SJCRH30 (cell line): ENCODE measurements at places on chromosomes 5 and 9. TPM values are rescaled to one million over a fixed set of nuclear protein-coding genes. Genes with fewer than 3 reads are reported as not detected.

DNA sequence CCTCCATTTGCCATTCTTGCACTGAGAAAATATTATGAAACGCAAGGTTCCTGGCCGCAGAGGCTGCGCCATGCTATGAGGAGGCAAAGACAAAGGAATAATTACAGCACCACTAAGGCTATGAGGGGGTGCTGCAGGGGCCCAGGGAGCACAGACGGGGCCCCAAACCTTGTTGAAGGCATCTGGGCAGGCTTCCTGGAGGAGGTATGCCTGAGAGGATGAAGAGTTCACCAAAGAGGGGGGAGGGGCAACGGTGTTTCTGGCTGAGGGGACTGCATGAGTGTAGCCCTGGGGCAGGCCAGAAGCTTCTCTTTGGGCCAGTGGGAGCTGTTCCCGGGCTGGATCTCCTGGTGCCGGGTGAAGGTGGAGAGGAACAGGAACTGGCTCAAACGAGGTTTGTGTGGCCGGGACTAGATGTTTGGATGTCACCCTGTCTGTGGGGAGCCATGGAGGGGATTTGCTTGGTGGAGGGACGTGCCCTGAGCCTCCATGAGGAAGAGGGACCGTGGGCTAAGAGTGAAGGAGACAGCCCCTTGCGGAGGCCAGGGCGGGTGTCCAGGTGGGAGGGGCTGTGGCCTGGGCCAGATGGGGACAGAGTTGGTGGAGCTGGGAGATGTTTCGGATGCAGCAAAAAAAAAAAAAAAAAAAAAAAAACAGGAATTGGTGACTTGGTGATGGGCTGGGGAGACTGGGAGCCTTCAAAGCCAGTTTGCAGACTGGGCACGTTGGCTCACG, 28.2 kb downstream of the PTGES start:
- DNase-seq, result no peak

- no peak for DNase-seq
Measured at GRCh38 chr9:136443087-136443486, 3.4 kb upstream of the INPP5E start.

DNA sequence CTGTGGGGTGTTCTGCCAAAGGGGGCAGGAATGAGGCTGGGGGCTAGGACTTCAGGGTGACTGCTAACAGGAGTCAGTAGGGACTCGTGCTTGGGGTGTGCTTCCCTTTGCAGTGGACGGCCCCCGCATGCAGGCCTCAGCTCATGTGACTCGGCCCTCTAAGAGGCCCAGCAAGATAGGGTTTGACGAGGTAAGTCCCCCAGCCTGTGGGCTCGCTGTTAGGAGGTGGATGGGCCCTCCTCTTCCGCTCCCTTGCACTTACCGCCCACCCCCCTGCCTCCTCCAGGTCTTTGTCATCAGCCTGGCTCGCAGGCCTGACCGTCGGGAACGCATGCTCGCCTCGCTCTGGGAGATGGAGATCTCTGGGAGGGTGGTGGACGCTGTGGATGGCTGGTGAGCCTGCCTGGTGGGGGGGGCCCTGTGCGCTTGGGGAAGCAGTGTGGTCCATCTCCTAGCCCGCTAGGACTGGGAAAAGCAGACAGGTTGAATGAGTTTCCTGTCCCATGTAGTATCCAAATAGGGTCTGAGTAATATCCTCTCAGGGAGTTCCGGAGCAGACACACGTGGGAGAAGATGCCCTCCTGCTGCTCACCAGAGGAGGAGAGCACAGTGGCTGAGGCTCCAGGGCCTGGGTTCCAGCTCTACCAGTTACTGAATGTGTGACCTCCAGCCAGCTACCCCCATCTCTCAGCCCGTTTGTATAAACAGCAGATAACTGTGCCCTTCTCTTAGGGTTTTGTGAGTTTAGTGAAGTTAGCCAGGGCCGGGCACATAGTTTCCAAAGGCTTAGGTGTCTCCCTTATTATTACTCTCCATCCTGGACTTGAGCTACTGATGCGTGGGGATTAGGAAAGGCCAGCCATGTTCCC, 8.2 kb downstream of the CERCAM start:
- no peak for DNase-seq

DNA sequence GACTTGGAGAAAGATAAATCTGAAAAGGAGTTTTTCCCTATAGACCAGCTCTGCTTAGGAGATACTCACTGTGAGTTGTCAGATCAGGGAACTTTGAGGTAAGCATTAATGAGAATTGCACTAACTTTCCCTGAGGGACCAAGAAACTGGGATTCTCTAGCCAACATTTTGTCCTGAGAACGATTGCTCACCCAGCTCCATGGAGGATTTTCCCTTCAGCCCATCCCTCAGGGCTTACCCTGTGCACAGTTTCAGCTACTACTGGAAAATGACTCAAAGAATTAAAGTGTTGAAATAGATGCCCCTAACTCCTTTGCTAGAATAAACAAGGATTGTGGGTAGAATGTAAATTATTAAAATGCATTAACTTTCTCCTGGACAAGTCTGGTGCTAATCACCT, 237.2 kb upstream of the IL12B start:
- no peak for DNase-seq

DNA sequence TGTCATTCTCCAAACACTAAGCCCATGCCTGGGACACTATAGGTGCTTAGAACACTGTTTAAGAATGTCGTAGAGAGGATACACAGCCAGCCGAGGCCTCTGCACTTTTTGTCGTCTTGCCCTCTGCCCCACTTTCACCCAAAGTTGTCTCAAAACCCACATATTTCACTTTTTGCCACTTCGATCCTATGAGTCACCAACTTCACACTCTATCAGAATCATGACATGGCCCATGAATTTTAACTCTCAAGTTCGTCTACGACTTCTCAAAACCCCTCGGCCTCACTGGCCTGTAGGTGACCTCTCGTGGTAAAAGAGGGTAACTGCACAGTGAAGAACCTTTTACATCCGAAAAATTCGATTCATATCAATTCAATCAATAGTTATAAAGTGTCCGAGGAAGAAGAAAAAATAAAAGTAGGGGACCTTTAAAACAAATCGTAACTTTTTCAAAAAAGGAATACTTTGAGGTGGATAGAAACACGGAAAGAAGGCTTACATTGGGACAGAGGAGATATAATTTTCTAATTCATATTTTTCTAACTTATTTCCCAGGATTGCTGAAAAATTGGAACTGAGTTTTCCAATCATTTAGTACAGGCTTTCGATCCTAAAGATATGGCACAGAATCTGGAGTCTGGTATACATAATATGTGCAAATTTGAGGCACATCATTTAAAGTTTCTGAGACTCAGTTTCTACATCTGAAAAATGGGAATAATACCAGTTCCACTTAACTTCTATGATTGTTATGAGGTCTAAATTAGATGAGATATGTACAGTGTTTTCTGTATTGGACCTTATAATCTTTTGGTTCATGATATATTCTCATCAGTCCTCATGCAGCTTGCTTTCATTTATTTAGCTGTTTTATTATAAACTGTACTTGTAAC, 122.6 kb downstream of the APBA1 start:
- DNase-seq, result peak; percentile 48

- no peak for DNase-seq
Measured at GRCh38 chr9:23783509-23783908, 42.5 kb downstream of the ELAVL2 start.

- DNase-seq, result no peak
Measured at GRCh38 chr9:72817413-72817812, 135.4 kb downstream of the ALDH1A1 start.

DNA sequence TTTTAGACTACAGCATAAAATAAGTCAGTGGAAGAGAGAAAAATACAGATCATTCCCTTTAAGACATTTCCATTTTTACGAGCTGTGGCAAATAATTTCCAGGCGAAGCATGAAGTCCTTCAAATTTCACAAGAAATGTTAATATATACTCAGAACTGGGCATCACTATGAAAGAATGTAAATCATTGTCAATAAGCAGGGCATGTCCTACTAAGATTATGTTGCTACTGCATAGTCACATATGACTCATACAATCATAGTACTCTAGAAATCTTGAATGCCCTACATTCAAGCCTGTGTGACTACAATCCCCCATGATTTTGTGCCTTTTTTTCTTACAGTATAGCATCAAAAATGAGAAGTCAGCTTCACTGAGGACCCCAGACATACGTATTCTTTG, 485.2 kb upstream of the FTMT start:
- DNase-seq, result no peak

DNA sequence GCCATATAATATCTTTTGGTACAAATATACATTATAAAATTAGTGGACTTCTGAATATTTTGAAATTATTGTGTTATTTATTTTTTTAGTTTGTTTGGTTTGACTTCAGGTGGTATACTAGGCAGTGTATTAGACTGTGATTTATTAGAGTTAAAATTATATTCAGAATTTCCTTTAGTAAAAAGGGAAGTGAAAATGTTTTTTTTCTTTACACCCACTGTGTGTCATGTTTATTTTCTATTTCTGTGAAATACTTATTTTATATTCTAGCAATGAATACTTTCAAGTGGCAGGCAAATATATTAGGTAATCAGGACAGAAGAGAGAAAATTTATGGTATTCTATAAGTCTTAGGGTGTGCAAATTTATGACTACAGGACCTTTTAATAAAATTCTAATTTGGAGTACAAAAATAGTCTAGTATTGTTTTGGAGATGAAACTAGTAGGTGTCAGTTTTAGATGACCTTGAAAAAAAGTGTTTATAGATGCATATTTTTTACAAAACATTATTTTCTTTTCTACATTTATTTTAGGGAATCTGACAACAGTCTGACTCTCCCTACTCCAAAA, 8.8 kb downstream of the CSNK1G3 start:
- no peak for DNase-seq

DNA sequence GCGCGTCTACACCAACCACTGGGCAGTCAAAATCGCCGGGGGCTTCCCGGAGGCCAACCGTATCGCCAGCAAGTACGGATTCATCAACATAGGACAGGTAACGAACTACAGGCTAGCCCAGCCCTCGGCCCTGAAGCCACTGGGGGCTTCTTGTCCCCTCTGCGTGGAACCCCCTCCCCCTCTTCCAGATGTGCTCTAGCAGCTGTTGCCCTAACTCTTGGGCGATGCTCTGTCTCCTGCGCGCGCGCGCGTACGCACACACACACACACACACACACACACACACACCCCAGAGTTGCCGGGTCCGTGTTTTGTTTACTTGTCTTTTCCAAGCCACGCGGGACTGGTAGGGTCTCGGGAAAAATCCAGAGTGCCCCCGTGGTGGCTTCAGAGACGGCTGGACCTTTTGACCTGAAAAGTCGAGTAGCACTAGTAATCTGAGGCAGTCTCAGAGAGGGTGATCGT, 836 bp downstream of the PCSK5 start:
- peak; percentile 73 for DNase-seq

GRCh38 chr5:178378527-178379484, 146.2 kb upstream of the PHYKPL start:
- no peak for DNase-seq

- no peak for DNase-seq
Measured at GRCh38 chr5:82355496-82355895, 77.3 kb upstream of the RPS23 start.

DNA sequence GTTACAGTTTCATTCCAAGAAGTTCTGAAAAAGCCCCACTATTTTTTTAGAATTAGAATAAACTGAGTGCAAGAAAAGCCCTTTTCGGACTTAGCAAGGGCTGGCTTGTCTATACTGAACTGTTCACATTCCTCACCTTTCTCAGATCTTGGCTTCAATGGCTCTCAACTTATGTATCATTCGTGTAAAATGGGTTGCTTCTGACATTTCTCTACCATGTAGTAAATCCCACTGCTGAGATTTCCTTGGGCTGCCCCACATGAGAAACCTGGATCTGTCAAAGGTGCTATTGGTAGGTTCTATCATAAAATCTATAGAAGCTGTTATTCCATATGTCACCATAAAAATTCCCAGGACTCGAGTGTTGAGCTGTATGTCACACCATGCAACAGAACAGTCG, 454.3 kb downstream of the CTNND2 start:
- no peak for DNase-seq

DNA sequence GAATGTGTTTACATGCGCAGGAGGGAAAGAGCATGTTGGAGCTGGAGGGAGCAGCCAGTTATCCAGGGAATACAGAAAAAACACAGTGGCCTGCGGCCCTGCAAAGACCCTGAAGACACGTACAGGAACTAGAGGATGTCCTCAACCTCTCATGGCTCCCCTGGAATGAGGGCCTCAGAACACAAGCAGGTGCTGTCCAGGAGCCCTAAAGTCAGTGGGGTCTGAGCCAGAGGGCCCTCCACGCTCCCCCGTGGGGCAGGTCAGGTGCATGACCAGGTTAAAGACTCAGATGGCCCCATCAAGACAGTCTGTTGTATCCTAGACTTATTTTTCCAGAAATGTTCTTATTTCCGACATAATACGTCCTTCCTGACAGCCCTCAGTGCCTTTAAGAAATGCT, 106.9 kb downstream of the ROR2 start:
- no peak for DNase-seq

- DNase-seq, result peak; percentile 12
Measured at GRCh38 chr9:80951675-80952074, 737.7 kb downstream of the TLE1 start.

- no peak for DNase-seq
Measured at GRCh38 chr9:83509402-83509801, 28.8 kb downstream of the FRMD3 start.

GRCh38 chr5:157581901-157582300, 6.3 kb upstream of the ADAM19 start:
- no peak for DNase-seq

DNA sequence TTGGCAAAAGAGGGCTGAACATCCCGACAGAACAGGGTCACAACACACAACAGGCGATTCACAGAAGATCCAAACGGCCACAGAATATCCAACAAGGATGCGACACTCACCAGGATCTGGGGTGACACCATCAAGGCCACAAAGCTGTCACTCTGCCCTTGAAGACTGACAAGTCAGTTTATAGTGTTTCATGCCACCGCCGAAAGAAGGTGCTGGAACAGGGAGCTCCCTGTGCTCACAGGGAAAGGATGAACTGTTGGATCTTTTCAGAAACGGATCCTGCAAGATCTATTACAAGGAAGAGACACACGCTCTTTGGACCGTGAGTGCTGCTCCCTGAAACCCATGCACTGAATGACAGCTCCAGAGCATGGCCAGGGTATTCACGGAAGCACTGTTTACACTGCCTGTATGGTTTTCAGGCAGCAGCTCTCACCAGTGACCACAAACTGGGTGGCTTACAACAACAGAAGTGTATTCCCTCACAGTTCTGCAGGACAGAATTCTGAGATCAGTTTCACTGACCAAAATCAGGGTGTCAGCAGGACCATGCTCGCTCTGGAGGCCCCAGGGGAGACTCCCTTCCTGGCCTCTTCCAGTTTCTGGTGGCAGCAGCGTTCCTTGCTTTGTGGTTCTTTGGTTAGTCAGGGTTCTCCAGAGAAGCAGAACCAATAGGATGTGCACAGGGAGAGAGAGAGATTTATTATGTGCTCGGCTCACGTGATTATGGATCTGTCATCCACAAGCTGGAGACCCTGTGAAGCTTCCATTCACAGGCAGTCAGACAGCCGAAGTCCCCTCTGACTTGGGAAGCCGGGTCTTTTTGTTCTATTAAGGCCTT, 52.8 kb downstream of the SEMA4D start:
- no peak for DNase-seq

RXFP3 gene
- total RNA-seq, result not detected in 2 replicates

PCDHA4 gene
- total RNA-seq, result not detected in 2 replicates

ZNF883 gene
- total RNA-seq, result not detected in 2 replicates

CCDC187 gene
- 0.05 TPM in 1 of 2 replicates, not detected in the other for total RNA-seq

LCN12 gene
- total RNA-seq, result not detected in 2 replicates

SLC45A2 gene
- total RNA-seq, result not detected in 2 replicates

OR1J2 gene
- not detected in 2 replicates for total RNA-seq

NMUR2 gene
- total RNA-seq, result not detected in 2 replicates

EGFL7 gene
- total RNA-seq, result 0.71 and 0.81 TPM in 2 replicates
